ENCODE measurements at places on chromosomes 7 and 10. TPM values are rescaled to one million over a fixed set of nuclear protein-coding genes. Genes with fewer than 3 reads are reported as not detected.

Gene IDI2
- total RNA-seq, result not detected

Gene MYOF
- total RNA-seq, result 25.5 TPM

Gene CHRM2
- total RNA-seq, result not detected

Gene ERVW-1
- total RNA-seq, result not detected

Gene WNT8B
- 3.1 TPM for total RNA-seq

Gene UNCX
- total RNA-seq, result not detected

Gene RPP30
- total RNA-seq, result 53.5 TPM

Gene HILPDA
- 36.8 TPM for total RNA-seq

Gene NUTM2A
- total RNA-seq, result 4.3 TPM

Gene PHYHIPL
- total RNA-seq, result 1.3 TPM

Gene ATP6V0A4
- total RNA-seq, result 0.89 TPM

Gene FAM241B
- total RNA-seq, result 42.4 TPM

Gene UFSP1
- total RNA-seq, result 3.5 TPM

Gene MORN4
- total RNA-seq, result 21.1 TPM
